NCI-H774 (cell line): ENCODE measurements at places on chromosomes 7 and 10.

GRCh38 chr10:61936770-61937169 is 35.3 kb downstream of the ARID5B start:
- no peak for DNase-seq

- no peak for DNase-seq
These were observed 68.9 kb downstream of the PFKFB3 start for GRCh38 chr10:6271663-6272062.

- no peak for DNase-seq
These were observed 108.2 kb downstream of the CHRM2 start for GRCh38 chr7:136976504-136977251.

DNA sequence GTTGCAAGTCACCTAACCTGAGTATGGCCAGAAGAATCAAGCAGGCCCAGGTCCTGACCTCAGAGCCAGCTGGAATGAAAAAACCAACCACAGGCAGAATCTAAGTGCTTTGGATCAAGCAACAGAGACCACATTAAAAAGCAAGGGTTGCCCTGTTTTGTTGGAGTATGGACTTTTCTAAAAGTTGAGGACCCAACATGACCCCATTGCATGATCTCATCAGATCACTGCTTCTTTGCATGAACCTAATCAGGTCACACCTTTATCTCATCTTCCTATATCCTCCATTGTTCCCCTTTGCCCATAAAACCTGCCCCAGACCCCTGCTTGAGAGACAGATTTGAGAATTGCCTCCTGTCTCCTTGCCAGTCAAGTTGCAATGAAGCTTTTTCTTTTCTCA is 11.6 kb upstream of the SNX10 start:
- DNase-seq = no peak

- no peak for DNase-seq
These were observed 127.5 kb downstream of the TES start for GRCh38 chr7:116337800-116338199.

- no peak for DNase-seq
These were observed 229.8 kb downstream of the FGFR2 start for GRCh38 chr10:121368347-121369025.

DNA sequence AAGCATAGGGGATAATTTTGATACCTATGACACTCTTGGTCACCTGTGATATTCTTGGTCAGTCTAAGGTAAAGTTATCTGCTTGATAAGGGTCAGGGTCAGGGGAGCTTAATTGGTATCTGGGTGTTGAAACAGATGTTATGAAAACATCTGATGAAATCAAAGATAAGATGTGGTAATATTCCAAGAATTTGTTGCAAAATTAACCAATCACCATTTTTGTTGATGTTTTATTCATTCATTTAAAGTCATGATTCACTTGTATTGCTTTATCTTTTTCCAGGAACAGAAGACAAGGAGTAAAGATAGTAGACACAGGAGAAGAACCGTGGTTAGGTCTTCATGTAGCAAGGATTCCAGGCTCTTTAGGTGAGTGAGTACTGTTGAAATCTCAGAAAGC is 103.1 kb downstream of the SEMA3C start:
- DNase-seq = no peak

GRCh38 chr7:2649991-2650390 is 18.2 kb downstream of the TTYH3 start:
- no peak for DNase-seq

DNA sequence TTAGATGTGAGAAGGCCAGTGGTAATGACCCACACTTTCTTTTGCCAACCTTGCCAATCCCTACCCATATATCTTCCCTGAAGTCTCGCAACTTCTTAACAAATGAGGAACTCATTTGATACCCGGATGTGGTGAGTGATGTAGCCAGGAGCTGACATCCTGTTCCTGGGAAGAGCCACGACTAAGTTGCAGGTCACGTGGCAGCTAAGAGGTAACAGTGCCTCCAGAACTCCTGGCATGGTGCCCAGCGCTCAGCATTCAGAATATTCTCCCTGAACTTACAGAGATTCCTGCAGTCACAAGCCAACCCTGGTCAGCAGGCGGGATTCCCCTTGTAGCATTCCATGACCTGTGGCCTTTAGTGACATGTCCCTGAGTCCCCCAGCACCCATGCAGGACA is 282.5 kb downstream of the GALNT17 start:
- no peak for DNase-seq

DNA sequence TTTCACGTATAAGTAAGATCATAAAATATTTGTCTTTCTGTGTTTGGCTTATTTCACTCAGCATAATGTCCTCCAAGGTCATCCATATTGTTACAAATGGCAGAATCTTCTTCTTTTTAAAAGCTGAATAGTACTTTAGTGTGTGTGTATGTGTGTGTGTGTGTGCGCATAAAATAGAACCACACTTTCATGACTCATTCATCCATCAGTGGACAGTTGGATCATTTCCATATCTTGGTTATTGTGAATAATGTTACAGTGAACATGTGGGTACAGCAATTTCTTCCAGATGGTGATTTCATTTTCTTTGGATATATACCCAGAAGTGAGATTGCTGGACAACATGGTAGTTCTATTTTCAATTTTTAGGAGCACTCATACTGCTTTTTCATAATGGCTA is 622.4 kb downstream of the NRG3 start:
- DNase-seq = no peak

GRCh38 chr7:36765605-36766004 is 41.3 kb upstream of the AOAH start:
- no peak for DNase-seq

DNA sequence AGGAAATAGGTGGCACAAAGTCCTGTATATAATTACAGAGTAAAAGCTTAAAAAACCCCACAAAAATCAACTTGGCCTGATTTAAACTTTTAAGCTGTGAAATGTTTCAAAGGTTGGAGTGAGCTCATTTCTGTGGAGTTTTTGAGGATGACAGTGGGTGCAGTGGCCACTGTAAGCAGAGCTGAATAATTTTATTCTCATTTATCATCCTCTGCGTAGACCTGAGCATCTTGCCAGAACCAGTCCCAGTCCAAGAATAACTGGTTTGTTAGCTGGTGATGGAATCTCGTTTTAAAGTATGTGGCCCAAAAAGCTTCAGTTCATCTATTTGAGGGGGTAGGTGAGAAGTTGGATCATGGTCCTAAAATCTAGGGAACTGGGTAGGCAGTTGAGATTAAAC is 4.4 kb downstream of the BMPER start:
- DNase-seq = no peak

DNA sequence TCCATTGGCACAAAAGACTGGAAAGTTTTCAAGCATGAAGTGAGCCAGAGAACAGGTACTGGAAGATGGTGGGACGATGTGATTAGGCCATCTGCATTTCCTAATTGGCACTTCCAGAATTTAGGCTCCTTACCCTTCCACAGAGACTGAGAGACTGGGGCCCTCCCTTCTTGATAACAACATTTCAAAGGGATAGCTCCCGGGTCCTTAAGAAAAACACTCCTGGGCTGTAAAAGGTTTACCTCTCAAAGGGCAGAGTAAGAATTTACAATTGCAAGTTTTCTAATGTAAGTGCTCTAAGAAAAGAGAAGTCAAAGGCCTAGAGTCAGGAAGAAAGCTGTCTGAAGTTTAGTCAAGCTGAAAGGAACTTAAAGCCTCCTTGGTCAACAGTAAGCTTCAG is 559.5 kb upstream of the C7orf33 start:
- DNase-seq = no peak

DNA sequence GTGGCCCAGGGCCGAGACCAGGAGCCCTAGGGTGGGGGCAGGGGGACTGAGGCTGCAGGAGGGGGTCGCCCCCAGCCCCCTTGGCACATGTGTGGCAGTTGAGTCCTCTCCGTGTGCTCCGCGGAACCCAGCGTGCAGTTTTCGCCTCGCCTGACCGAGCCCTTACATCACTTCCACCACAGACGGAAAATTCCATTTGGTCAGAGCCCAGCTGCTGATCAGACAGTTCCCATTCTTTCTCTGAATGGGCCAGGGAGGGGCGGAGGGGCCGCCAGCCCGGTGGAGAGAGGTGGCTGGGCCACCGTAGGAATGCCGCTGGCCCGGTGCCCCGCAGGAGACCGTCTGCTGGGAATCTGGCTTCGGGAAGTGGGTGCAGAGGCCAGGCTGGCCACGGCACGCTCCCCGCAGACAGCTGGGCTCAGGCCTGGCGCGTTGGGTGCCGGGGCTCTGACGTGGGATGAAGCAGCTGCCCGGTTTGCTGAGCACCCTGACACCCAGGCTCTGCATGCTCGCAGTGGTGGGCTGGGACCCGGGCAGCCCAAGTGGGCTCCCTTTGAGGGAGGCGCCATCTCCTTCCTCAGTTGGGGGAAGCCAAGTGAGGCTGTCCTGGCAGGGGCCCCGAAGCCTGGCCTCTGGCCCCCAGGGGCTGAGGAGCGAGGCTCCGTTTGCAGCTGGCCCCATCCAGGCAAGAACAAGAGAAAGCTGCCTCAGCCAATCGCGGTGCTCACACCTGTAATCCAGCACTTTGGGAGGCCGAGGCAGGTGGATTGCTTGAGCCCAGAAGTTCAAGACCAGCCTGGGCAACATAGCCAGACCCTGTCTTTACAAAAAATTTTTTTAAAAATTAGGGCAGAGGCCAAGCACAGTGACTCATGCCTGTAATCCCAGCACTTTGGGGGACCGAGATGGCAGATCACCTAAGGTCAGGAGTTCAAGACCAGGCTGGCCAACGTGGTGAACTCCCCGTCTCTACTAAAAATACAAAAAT is 9.9 kb downstream of the TTYH3 start:
- DNase-seq = no peak

DNA sequence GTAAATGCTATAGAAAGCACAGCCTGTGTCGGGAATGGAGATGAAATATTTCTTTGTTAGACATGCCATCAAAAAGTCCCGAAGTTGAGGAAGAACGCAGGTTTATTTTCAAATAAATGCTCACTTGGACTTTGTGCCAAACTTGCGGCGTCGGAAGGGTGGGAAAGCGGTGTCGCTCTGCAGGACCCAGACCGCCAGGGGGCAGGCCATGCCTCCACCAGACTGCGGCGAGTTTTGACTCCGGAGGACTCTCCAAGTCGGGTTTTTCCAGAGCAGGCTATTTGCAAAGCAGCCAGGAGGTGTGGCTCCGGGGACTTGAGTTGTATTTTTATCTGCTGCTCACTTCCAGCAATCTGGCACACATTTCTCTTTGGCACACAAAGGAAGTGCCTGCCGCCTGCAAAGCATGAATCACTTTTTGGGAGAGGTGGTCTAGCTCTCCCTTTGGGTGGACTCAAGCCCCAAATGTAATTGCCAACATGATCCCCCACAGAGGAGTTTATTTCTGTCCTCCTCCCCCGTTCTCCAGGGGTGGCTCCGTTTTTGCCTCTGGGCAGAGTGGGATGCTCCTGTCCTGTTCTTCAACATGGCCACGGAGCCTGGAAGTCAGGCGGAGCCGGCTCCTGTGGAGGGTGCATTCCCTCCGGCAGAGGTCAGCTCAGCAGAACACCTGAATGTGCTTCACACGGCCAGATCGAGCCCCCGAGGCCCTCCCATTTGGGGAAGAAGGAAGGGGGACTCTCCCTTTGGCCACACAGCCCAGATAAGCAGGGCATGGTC is 82.3 kb upstream of the GPR26 start:
- no peak for DNase-seq

- DNase-seq = no peak
These were observed 31.0 kb downstream of the GRM8 start for GRCh38 chr7:127221731-127222130.

- no peak for DNase-seq
These were observed 41.9 kb downstream of the ADRA2A start for GRCh38 chr10:111118758-111119157.

DNA sequence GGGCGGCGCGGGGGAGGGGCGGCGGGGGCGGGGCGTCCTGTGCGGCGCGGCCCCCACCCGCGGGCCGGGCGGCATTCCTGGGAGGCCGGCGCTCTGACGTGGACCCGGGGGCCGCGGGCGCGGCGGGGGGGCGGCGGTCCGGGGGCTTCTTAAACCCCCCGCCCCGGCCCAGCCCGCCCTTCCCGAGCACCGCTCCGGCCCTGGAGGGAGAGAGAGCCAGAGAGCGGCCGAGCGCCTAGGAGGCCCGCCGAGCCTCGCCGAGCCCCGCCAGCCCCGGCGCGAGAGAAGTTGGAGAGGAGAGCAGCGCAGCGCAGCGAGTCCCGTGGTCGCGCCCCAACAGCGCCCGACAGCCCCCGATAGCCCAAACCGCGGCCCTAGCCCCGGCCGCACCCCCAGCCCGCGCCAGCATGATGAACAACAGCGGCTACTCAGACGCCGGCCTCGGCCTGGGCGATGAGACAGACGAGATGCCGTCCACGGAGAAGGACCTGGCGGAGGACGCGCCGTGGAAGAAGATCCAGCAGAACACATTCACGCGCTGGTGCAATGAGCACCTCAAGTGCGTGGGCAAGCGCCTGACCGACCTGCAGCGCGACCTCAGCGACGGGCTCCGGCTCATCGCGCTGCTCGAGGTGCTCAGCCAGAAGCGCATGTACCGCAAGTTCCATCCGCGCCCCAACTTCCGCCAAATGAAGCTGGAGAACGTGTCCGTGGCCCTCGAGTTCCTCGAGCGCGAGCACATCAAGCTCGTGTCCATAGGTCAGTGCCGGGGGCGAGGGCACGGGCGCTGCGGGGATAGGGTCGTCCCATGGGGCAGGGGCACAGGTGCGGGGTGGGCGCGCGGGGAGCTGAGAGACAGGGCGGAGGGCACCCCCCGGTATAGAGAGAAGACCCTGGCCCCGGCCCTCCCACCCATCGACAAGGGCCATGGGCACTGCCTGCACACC is at the start of gene FLNC:
Gene FLNC (plus strand): TSS at position 176 of the 947 bp plus-strand sequence. CDS start 232 bp downstream, at position 408.
- no peak for DNase-seq

GRCh38 chr10:110808615-110809014 is 63.1 kb upstream of the PDCD4 start:
- DNase-seq = no peak

GRCh38 chr7:31791881-31792280 is 104.9 kb downstream of the PPP1R17 start:
- no peak for DNase-seq
